ENCODE measurements at places on chromosomes 2 and 18. TPM values are rescaled to one million over a fixed set of nuclear protein-coding genes. Genes with fewer than 3 reads are reported as not detected.

Gene OSGEPL1
- total RNA-seq, result 11.7 TPM

Gene SDC1
- not detected for total RNA-seq

DNA sequence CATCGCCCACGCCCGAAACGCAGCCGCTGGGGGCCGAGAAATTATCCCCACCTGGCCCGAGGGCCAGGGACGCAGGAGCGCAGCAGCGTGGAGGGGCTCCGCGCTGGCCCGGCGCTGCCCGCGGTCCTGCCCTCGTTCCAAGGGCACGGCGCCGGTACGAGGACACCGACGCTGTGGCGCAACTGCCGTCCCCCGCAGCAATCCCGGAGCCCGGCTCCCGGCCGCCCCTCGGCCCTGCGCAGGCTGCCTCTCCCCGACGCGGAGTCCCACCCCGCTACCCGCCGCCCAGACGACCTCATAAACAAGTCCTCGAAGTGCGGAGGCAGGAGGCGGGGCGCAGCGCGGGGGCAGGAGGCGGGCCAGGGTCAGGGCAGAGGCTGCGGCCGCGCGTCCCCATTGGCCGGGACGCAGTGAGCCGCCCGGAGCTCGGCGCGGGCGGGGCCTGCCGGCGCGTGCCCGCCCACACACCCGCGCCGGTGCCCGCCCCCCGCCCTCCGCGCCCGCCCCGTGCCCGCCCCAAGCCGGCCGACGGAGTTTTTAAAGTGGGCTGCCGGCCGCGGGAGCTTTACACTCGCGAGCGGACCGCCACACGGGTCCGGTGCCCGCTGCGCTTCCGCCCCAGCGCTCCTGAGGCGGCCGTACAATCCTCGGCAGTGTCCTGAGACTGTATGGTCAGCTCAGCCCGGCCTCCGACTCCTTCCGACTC lies at the start of gene EPAS1:
EPAS1 (plus strand) TSS at position 568 of the 706 bp plus-strand sequence. CDS start 505 bp downstream, outside the sequence.
- H3K27ac ChIP-seq, result peak within 1 kb of the TSS; percentile 68
- H3K4me1 ChIP-seq, result peaks cover 20% of the 10 kb centered on the region
- no peaks in the 10 kb centered on the region for H3K36me3 ChIP-seq
- H3K4me3 ChIP-seq, result peak within 1 kb of the TSS; percentile 84
- DNase-seq, result peak; percentile 89

DNA sequence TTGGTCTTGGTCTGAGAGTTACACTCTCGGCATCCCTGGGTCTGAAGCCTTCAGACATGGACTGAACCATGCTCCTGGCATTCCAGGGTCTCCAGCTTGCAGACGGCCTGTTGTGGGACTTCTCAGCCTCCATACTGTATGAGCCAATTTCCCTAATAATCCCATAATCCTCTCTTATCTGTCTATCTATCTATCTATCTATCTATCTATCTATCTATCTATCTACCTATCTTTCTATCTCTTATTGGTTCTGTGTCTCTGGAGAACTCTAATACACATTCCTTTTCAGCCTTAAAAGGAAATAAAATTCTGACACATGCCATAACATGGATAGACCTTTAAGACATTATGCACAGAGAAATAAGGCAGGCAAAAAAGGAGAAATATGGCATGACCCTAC lies 24.4 kb downstream of the SLC39A6 start:
- no peak for DNase-seq
- peaks cover 2% of the 10 kb centered on the region for H3K4me1 ChIP-seq
- no peak overlapping the region for H3K27ac ChIP-seq

DNA sequence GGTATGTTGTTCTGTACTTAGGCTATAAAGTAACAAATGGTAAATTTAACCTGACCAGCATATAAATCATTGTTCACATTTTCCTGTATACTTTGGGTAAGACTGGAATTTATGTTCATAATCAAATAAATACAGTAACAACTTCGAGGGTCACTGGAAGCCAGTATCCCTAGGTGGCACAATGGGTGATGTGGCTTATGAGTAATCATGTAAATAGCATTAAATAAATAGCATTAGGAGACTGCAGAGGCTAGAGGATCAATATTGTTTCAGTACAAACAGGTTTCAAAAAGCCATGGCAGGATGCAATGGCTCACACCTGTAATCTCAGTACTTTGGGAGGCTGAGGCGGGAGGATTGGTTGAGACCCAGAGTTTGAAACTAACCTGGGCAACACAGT lies 690.6 kb downstream of the SLC4A3 start:
- H3K27ac ChIP-seq, result no peak overlapping the region
- H3K27me3 ChIP-seq, result no peaks in the 10 kb centered on the region
- H3K4me3 ChIP-seq, result no peak overlapping the region

GRCh38 chr2:97834610-97835009 lies 121.2 kb downstream of the ZAP70 start:
- H3K27ac ChIP-seq, result no peak overlapping the region
- peaks cover 29% of the 10 kb centered on the region for H3K36me3 ChIP-seq
- no peak for DNase-seq
- H3K4me3 ChIP-seq, result no peak overlapping the region
- H3K4me1 ChIP-seq, result peaks cover 18% of the 10 kb centered on the region
- H3K27me3 ChIP-seq, result no peaks in the 10 kb centered on the region

- H3K4me1 ChIP-seq, result no peaks in the 10 kb centered on the region
- H3K36me3 ChIP-seq, result no peaks in the 10 kb centered on the region
- H3K4me3 ChIP-seq, result no peak overlapping the region
- H3K27ac ChIP-seq, result no peak overlapping the region
- no peaks in the 10 kb centered on the region for H3K27me3 ChIP-seq
These were observed 481.8 kb downstream of the SPAG16 start for GRCh38 chr2:213766062-213766461.

DNA sequence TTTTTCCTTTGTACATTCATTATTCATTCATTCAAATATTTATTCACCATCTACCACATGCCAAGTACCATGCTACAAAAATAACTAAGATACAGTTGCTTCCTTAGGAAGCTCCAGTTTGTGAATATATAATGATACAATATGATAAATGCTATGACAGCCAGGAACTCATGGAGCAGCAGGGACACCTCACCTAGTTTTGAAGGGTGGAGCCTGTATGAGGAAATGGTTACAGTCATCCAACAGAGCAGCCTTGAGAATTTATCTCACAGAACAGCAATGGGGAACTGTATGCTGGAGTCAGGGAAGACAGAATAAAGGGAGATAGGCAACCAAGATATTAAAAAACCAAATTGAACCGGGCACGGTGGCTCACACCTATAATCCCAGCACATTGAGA lies 124.0 kb downstream of the OSBPL1A start:
- no peaks in the 10 kb centered on the region for H3K36me3 ChIP-seq
- H3K27ac ChIP-seq, result no peak overlapping the region
- H3K4me1 ChIP-seq, result peaks cover 5% of the 10 kb centered on the region
- no peak for DNase-seq
